Iris pigment epithelial cell (primary cell): ENCODE measurements at places on chromosomes 6 and 20.

DNA sequence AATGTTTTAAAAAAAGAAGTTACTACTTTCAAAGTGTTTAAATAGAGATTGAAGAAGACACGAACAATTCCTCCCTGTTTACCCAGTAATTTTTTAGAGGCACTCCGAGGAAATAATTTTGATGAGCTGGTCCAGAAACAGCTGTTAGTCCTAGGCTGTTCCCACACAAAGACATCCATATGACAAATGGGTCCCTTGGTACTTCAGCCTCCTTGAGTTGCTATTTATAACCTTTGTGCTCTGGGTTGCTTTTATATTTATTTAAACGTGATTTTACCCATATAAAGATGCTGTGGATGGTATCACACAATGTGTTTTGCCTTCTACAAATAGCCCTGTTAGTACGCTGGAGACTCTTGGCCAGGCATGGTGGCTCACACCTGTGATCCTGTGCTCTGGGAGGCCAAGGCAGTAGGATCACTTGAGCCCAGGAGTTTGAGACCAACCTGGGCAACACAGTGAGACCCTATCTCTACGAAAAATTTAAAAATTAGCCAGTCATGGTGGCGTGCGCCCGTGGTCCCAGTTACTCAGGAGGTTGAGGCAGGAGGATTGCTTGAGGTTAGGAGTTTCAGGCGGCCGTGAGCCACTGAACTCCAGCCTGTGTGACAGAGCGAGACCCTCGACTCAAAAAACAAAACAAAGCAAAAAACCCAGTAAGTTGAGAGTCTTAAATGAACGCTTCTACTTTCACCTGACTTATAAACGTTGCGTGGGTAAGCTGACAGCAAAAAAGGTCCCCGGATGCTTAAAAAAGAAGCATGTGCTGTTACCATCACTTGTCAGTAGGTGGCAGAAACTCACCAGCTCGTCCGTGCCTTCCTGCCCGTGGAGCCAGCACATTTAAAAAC, 56.9 kb upstream of the ARMH2 start:
- DNase-seq: peak; percentile 76

DNA sequence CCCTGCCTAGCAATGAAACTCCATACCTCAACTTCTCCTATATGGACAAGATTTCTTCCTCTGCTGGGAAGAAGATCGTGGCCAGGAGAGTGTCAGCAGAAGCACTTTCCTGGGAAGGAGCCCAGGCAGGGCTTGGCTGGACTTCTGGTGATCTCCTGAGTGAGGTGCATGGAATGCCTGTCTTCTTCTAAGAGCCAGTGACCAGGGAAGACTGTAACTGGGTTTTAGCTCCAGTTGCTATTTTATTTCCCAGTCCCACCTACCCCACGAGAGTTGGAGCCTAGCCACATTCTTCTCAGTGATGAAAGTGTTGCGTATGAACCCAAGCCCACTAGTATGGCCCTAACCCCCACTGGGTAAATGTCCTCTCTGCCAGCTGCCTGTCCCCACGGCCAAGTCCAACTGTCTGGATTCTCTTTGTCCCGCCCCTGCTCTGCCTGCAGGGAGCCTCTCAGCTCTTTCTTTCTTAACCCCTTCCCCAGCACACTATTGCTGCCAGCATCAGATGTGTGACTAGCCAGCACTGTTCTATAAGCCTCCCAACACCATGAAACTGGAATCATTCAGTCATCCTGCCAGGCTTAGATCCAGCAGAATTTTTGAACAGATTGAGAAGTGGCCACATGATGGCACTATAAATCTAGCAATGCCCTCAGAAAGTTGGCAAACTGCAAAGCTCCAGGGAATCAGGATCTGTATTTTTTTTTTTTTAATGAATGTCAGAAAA, 69.8 kb upstream of the FAM184A start:
- peak; percentile 79 for DNase-seq

DNA sequence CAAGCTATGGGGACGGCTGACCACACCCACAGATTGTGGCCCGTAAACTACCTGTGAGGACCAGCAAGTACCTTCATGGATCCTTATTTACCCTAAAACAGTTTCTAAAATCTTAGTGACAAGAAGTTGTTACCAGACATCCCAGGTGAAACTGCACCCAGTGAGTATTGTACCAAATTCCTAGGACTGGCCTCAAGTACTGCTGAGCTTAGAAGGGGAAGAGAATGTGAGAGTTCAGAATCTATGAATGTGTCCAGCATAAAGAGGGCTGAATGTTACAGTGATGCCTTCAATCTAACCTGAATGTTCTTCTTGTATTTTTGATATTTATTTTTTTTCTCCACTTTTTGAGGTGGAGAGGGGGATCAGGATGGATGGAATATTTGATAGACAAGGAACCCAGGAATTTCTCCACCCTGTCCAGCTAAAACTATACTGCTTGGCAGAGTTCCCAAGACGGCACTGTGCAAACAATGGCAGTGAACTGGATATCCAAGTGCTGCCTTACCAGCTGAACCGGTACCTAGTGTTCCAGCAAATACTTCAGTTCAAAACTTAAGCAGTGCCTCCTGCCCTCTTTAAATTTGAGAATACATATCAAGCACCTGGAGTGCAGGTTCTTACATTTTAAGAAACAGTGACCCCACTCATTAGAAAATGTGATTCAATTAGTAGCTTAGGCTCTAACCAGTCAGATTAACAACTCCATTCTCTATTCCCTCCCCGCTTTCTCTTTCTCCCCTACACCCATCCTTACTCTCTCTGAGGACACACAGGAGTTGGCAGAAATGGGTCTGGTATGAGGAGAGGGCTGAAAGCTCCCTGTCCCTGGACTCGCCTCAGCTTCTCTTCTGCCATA, 427.3 kb upstream of the FLRT3 start:
- no peak for DNase-seq

- peak; percentile 58 for DNase-seq
These were observed 1.0 kb downstream of the SYNE1 start for GRCh38 chr6:152636021-152636608.

DNA sequence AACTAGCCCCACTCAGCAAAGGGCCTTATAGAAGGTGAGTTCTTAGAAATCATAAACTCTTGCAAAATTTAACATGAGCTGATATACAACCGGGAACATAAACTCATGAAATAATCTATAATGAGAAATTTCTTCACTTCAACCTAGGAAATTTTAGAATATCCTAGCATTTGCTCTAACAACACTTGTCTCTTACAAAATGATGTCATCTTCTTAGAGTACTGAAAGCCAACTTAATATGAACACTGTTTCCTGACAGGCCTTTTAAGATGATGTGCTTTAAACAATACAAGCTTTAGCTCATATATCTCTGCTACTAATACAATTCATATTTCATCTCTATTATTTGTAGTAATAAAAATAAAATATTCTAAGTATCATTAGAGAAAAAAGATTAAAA, 932 bp downstream of the PACRG start:
- DNase-seq: no peak

GRCh38 chr6:45640811-45641210, 263.1 kb upstream of the SUPT3H start:
- DNase-seq: no peak

DNA sequence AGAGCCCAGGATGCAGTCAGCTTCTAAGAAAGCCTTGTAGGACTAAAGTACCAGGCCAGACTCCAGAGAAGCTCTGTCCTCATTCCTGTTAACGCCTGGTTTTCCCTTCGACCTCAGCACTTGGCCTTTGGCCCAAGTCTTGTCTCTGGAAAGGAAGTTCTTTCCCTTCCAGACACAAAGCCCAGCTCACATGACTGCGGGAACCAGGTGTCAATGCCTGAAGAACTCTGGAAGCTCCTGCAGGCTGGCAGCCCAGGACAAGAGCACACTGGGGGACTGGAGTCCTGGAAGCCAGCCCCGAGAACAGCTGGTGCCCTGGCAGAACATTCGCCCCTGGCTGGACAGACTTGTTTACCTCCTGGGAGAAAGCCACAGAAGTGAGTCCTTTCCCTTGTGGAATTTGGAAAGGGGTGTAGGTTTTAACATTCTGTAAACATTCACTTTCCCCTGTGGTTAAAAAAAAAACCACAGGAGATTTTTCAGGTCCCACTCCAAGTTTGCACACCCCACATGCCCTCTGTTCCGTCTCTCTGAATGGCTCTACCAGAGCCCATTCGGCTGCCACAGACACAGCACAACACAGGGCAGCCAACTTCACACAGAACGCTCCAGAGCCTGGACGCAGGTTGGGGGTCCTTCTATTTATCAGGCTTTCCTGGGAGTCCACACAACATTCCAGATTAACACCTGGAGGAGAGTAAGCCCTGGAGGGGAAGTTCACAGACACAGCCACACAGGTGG, 18.1 kb downstream of the ACSS1 start:
- DNase-seq: peak; percentile 22
